ENCODE measurements at places on chromosomes 1 and 21.

DNA sequence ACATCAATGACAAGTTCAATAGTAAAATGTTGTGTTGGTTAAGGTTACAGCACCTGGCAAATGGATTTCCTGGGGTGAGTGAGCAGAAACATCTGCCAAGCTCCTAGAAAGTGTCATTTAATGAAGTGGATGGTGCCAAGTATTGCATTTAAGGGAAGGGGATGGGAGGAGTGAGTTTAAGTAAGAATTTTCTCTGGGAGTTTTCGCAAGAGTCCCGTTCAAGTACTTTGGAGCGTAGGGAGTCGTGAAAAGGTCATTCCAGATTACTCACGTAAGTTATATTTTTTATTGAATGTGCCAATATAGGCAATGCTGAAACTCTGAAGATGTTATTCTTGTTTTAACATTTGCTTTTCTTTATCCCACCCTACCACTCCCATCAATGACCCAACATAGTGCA lies 117.4 kb upstream of the RAB3GAP2 start:
- DNase-seq: no peak

GRCh38 chr1:186187601-186188000 lies 187.5 kb downstream of the TPR start:
- DNase-seq: no peak

GRCh38 chr1:234558330-234558836 lies 51.6 kb downstream of the IRF2BP2 start:
- no peak for DNase-seq

GRCh38 chr1:20685099-20685662 lies 24.0 kb upstream of the DDOST start:
- DNase-seq: no peak
